GM06990 (cell line): ENCODE measurements at places on chromosomes 5 and 9.

GRCh38 chr5:95861864-95862561, 39.5 kb upstream of the GLRX start:
- DNase-seq = no peak

DNA sequence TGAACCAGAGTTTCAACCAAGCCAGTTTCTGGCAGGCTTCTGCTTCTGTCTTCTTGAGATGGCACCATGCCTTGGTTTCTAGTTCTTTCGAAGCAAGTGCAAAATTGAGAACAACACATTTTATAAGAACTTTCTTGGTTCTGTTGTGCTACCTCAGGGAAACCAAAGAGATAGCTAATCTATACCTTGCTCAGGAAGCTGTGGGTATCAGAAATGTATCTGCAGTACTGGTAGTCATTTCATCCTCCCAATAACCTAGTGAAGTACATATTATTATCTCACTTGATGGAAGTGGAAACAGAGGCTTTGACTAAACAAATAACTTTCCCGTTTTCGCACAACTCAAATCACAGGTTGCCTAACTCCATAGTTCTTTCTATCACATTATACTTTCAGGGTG, 246.6 kb downstream of the ENC1 start:
- no peak for DNase-seq

DNA sequence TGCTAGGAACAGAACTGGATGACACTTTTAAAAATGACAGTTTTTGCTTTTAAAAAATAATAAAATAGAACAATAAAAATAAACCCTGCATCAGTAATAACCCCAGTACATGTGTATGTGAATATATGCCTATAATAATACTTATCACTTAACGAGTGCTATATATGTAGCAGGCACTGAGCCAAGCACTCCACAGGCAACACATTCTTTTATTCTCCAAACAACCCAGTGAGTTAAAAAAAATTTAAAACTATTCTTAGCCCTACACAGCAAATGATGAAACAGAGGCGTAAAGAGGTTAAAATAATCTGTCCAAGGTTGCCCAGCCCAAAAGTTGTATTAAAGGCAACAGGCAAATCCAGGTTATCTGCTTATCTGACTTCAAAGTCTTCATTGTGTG, 124.5 kb upstream of the SMIM23 start:
- DNase-seq = no peak

GRCh38 chr5:164097749-164098148, 592.3 kb downstream of the MAT2B start:
- no peak for DNase-seq

GRCh38 chr5:139196296-139196956, 1.7 kb downstream of the SIL1 start:
- DNase-seq = no peak

DNA sequence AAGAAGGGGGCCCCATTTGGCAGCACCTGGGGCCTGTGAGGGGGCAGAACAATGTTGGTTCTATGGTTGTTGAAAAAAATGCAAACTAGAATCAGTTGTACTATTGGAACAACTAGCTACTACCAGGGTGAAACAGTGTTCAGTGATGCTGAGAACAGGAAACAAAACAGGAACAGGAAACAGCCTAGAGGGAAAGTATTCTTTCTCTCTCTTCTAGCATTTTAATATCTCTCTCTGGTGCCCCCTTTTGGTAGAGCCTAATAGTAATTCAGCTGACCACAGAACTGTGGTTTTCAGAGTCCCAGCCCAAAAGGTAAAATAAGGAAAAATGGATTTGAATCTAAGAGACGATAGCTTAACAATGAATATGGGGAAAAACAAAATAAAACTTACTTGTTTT, 138.0 kb upstream of the KCNN2 start:
- peak; percentile 24 for DNase-seq

DNA sequence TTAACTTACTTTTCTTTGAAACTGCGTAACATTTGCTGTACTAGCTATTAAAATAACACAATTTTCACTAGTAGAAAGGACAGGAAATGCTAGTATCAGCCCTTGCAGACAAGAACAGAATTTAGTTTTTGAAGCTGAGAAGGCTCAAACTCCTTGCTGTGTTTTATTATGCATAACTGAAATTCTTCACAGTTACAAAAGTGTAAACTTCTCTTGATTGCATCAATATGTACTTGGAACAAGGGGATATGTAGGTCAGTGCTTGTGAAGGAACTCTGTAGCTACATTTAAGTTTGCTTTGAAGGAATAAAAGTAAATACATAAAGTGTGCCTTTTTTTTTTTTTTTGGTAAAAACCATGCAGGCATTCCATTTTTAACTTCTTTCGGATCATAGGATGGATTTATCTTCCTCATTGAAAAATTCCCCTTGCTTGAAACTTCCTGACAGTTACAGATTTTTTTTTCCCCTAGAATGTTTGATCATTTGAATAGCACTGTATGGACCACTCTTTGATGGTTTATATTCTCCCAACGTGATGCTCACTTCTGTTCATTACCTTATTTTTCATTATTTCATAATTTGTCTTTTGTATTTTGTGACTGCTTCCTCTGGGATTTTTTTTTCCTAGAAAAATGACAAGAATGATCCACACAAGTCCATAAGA, 94.9 kb upstream of the DAB2 start:
- DNase-seq = no peak

DNA sequence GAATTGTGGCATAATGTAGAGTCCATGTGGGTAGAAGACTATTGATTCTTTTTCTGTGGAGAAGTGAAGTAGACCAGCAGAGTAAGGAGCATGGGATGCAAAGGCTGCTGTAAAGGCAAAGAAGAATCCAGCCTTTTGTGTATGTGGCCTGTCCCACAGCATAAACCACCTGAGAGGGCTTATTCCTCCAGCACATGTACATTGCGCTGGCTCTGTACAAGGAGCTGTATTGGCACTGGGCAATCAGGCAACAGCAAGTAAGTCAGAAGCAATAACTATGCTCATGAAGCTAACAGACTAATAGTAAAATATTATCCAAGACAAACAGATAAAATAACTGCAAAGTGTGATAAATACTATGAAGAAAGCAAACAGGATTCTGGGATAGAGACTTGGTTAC, 86.2 kb downstream of the LURAP1L start:
- no peak for DNase-seq

DNA sequence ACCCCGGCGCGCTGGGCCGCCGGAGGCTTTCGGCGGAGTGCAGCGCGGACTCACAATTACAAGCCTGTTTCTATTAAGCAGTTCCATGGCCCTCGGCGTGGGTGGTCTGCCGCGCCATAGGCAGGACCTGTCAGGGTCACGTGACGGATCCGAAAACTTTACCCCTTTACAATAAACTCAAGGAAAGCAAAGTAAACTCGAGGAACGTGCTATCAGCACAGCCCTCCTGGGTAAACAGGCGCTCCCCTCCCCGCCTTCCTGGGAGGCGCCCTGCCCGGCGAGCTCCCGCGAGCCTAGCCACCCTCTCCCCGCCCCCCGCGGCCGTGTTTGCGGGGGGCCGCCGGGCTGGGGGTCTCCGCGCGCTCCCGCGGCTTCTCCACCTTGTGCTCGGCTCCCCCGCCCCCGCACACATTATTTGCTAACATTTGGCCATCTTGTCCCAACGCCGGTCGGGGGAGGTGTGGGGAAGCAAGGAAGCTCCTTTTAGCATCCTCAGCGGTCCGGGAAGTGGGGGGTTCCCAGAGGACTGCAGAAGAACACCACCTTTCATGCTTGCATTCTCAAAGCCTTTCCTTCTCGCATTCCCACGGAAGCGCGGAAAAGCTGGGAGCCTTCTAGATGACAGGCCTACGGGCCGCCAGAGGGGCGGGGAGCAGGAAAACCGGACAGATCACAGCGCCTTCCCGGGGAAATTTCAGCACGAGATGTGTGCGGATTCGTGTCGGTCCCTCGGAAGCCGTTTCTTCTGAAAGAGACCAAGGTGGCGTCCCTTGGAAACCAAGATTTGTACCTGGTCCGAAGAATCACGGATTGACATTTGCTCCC, at the start of gene PTCH1:
PTCH1 (minus strand) TSS at position 238 of the 825 bp plus-strand sequence.
- no peak for DNase-seq

- no peak for DNase-seq
These were observed 220.9 kb downstream of the PAX5 start for GRCh38 chr9:36813154-36813553.

GRCh38 chr9:76882686-76883085, 23.2 kb downstream of the PRUNE2 start:
- peak; percentile 48 for DNase-seq

- no peak for DNase-seq
These were observed 49.9 kb upstream of the SNCAIP start for GRCh38 chr5:122262103-122262502.

GRCh38 chr9:130835441-130836298, 616 bp downstream of the ABL1 start:
- DNase-seq = peak; percentile 68

DNA sequence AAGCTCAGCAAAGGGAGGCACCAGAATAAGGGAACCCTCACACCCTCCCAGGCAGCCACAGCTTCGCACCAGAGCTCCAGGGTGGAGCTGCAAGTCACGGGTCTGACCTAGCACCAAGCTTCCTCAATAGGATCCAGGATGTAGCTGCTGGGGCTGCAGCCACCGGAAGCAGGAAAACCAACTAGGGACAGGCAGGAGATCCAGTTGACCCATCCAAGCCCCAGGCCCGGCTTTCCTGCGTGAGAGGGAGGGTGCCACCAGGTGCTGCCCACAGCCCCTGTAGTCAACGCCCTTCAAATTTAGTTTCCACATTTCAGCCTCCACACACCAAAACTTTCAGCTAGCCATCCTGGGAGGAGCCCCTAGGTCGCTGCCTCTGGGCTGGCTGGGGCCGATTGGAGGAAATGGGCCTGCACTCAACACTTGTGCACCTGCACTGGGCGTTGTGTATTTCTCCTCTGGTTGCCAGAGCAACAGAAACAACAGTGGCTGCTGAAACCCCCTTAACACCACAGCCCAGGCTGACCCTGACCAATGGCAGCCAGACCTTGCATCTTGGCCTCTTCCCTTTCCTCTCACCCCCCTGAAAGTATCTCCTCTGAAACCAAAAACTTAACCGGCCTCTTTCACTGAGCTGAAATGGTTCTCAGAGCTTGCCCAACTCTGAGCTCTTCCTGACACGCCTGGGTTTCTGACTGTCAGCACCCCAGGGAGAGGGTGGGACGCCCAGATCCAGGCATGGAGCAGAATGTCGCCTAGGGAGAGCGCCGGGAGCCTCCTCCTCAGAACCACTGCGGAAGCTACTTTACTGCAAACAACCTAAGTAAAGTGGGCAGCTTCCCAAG, 226.5 kb upstream of the MAP3K1 start:
- peak; percentile 81 for DNase-seq

GRCh38 chr9:14391620-14392019, 77.7 kb upstream of the NFIB start:
- no peak for DNase-seq

- no peak for DNase-seq
These were observed 526.0 kb upstream of the TRPC7 start for GRCh38 chr5:136891175-136891972.

DNA sequence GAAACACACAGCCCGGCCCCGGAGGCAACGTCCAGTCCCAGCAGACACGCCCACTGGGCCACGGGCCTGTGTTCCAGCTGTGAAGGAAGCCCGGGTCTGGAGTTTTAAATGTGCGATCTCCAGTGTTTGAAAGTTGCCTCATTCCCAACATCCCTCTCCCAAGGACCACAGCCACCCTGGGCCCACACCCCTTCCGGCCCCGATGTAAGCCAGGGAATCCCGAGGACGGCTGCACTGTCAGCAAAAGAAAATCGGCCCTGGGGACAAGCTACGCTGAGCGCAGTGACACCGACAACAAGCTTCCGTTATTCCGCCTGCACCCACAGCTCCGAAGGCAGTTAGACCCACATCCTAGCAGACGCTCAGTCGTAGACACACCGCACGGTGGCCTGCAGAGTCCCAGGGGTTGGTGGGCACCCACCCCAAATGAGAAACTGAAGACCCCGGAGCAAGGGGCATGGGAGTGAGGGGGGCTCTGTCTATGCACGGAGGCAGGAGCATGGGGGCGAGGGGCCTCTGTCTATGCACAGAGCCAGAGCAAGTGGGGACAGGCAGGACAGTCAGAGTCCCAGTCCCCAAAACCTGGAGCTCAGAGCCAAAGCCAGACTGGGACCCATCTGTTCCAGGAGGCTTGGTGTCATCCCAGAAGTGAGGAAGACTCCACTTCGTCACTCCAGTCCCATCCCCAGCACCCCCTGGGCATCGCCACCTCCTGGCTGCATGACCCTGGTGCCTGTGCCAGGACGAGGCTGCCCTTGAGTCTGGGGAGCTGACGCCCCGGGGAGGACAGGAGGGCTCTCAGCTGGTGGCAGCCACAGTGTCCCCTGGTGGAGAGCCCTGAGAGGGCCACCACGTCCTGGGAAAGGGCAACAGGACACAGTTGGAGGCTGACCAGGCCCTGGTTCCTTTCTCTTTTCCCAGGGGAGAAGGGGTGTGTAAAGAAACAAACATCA, 23.4 kb downstream of the GLT6D1 start:
- no peak for DNase-seq

- no peak for DNase-seq
These were observed 51.0 kb downstream of the GLRA1 start for GRCh38 chr5:151873701-151874100.

DNA sequence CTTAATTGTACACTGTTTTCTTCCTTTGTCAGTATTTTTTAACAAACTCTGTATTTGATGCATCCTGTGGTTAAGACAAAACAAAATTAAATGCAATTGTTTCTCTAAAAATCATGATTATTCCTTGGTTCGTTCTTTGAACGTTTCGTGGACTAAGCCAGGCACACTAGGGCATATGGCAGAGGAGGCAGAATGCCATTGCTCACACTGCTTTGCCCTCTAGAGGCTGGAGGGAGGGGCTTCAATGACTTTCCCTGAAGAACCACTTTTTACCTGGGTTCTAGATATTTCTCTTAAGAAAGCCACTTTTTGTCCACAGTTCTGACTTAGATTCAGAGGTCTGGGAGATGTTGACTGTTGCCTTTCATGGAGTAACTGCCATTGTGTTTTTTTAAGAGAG, 236.2 kb upstream of the ADAMTSL1 start:
- DNase-seq = no peak

DNA sequence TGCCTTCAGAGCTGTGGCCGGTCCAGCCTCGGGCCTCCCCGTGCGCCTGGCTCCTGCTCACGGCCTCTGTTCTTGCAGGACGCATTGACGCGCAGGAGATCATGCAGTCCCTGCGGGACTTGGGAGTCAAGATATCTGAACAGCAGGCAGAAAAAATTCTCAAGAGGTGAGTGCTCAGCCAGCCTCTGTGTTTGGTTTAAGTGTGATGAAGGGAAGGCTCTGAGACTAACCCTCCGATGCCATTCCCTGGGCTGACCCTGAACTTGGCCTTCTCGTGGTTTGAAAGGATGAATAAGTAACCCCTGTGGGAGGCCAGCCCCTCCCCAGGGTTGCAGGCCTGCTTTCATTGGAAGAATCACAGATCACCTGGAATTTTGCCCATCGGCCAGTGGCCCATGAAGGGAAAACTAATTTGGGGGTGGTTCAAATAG, 26.3 kb downstream of the PTGES2 start:
- no peak for DNase-seq

- DNase-seq = no peak
These were observed 60.7 kb downstream of the NRG2 start for GRCh38 chr5:139982157-139982974.
